ENCODE measurements at places on chromosomes 13 and 19.

DNA sequence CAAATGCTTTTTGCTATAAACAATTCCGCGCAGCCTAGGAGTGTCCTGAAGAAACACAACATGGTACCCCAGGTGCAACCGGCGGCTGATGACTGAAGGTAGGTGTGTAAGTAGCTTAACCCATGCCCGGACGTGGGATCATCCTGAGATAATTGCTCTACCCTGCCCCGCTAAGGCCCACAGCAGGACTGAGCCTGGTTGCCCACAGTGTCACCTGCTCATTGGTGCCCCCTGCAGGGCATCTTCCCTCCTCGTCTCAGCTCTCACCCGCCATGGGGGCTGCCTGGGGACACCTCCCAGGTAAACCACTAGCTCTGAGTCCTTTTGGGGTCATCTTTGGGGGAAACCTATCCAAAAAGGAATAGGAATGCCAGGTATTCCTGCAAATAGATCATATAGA lies 22.3 kb downstream of the TMEM161A start:
- DNase-seq: peak; percentile 12

DNA sequence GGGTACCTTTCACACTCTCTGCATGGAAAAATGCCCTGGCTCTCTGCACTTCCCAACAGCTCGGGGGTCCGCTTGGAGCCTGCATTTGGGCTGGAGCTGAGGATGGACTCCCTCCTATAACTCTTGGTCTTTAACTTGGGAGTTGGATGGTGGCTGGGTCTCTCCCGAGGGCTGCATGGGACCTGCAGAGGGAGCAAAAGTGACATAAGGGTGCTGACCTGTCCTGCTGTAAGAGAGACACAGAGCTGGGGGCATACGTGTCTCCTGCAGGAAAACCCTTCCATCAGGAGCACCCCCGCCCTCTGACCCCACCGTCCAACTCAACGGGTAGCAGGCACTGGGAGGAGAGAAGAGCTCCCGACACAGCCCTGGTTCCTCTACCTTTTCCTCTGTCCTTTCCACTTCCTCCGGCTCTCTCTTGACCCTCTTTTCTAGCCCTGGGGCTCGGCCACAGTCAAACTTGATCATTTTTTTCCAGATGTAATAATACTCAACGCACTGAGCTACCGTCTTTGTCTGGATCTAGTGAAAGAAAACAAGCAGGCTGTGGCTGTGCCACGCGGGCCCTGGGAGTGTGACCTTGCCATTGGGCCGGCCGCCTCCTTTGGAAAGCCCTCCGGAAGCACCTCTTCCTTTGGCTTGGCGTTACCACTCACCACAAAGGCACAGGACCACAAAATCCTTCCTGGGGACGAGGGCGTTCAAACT lies 6.8 kb upstream of the NAPA start:
- DNase-seq: no peak

GRCh38 chr13:31699650-31700049 lies 39.7 kb upstream of the RXFP2 start:
- DNase-seq: no peak

DNA sequence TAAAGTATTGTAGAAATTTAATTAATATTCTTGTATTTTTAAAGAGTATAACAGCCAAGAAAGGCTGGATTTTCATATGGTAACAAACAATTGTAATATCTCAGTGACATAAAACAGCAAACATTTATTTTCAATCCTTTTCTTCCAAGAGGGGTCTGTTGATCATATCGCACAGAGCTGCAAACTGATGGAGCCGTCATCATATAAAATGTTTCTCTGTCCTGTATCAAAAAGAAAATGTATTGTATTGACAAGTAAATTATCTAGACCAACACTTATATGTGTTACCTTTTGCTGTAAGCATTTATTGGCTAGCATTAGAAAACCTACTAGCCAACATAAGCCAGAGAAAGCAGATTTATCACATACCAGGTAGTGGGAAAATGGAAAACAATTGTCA lies 2861.4 kb upstream of the PCDH20 start:
- DNase-seq: no peak

GRCh38 chr13:100536643-100537180 lies 51.9 kb downstream of the GGACT start:
- DNase-seq: no peak

- peak; percentile 75 for DNase-seq
Measured at GRCh38 chr19:4866595-4867424, 657 bp downstream of the PLIN3 start.

- no peak for DNase-seq
Measured at GRCh38 chr13:60035874-60036273, 127.9 kb downstream of the DIAPH3 start.

DNA sequence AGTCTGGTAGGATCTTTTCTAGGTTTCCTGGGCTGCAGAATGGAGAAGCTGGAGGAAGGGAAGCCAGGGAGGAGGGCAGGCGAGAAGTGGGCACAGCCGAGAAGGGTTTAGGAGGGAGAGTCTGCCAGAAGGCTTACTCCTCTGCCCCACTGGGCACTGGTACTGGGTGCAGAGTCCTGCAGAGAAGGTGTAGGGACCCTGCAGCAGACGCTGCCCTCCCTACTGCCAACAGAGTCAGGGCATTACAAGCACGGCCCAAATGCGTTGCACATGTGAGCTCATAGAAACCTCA lies 726 bp upstream of the PEPD start:
- DNase-seq: no peak

DNA sequence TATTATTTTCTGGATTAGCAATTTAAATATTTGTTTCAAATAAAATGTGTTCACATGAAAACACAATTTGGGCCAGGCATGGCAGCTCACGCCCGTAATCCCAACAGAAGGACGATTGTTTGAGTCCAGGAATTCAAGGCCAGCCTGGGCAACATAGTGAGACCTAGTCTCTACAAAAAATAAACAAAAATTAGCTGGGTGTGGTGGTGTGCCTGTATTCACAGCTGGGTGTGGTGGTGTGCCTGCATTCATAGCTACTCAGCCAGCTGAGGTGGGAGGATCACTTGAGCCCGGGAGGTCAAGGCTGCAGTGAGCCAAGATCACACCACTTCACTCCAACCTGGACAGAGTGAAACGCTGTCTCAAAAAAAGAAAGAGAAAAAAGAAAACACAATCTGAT lies 46.4 kb downstream of the KPNA3 start:
- no peak for DNase-seq

DNA sequence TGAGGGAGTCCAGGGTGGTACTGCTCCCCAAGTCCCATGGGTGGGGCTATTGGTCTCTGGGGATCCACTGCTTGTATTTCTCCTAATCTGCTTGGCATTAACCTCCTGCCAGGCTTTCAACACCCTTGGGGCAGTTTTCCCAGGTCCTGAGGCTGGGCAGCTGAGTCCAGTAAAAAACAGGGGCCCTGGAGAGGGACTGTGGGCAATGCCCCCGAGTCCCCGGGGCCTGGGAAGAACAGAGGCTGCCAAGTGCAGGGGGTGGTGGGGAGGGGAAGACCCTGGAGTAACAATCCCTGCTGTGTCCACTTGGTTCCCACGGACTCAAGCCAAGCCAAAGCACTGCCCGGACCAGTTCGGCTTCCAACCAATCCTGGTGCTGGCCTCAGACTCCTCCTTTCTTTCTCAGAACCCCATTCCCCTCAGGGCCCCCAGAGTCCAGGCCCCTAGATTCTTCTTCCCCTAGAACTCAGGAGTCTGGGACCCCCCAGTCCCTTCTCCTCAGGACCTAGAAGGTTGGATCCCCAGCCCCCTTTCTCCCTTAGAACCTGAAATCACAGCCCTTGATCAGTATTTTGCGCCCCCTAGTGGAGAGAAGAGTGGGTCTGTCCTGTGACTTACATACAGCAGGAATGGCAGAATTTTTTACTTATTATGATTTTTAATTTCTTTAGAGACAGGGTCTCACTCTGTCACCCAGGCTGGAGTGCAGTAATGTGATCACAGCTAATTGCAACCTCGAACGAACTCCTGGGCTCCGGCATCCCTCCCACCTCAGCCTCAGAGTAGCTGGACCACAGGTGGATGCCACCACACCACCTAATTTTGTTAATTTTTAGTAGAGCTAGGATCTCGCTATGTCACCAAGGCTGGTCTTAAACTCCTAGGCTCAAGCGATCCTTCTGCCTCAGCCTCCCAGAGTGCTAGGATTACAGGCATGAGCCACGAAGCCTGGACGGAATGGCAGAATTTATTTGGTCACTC lies 3.7 kb upstream of the CLPTM1 start:
- DNase-seq: peak; percentile 55

GRCh38 chr13:42223681-42224080 lies 48.3 kb upstream of the AKAP11 start:
- no peak for DNase-seq

- no peak for DNase-seq
Measured at GRCh38 chr19:33675501-33676124, 53.9 kb downstream of the CHST8 start.

- no peak for DNase-seq
Measured at GRCh38 chr13:38328699-38329098, 21.0 kb upstream of the UFM1 start.

DNA sequence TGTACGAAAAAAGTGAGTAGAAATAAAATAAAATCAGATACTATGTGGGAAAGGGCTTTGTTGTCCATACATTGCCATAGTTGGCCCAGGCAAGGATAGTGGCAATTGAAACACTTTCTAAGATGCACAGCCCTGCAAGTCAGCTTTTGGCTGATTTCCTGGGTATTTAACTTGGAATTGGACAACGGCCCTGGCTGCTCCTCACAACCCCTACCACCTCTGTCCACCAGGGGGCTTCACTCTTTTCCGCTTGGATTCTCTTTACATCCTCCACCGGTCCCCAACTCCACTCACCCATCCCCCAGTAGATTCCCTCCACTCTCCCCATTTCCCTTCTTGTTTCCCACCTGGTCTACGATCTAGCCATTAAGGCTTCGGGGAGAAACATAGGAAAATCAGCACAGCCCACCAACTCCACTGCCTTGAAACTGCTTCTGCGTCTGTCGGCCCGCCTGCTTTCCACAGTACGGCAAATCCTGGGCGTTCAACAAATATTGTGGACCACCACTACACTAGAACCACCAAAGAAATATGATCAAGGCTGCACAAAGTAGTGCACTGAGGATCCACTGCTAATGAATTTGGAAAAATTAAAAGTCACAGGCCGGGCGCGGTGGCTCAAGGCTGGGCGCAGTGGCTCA lies 48.6 kb upstream of the GTF3A start:
- DNase-seq: peak; percentile 13

All from stimulated activated CD4-positive, alpha-beta T cell treated with anti-CD3 and anti-CD28 coated beads, Interleukin-4, amount 100 ng/mL, for 4 hours (primary cell).